ENCODE measurements at places on chromosomes 6 and 20.

DNA sequence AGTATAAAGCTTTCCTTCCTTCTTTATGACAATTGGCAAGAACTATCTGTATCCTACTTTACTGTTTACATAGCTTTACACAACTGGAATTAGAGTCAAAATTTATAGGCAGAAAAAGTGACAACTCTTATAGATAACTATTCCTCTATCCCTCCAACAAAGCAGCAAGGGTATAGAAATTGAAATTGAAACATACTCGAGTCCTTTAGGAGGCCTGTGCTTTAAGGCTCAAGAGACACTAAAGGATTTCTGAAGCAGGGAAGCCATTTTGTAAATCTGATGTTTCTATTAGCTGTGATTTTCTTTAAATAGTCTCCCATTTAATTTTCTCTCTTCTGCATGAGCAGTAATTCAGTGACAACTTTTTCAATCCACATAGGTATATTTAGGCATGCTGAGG is 567.6 kb upstream of the MAN1A1 start:
- DNase-seq, result no peak

DNA sequence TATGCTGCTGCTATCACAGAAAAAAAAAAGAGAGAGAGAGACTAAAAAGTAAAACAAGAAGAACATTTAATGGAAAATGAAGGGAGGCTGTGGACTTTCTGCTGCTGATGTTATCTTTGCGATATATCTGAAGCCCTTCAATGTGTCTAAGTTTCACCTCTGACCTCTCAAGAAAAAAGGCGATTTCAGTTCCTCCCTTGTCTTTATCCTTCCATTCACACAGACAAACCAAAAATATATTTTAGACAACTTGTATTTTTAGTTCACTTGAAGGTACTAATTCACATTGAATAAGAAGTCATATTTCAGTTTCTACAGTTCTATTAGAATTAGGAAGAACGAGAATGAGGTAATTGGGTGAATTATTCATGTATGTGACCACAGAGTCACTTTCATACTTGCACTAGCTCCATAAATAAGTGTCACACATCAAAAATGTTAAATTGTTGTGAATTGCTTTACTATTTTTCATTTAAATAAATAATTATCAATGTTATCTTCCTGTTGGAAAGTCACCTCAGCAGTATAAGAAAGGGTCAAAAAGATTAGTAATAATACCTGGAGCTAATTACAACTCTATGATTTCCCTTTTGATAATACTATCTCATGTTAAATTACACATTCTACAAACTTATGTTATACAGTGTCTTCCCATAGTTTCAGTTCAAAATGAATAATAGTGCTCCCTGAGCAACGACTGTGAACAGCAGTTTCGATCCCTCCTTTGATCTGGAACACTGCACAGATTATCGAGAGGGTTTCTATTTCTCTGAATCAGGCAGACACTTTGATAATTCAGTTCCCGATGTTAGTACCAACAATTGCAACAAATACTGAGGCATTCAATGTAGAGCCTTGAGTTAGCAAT is 85.2 kb upstream of the PLCB4 start:
- DNase-seq, result no peak

- DNase-seq, result no peak
These were observed 32.4 kb downstream of the FARS2 start for GRCh38 chr6:5293692-5294091.

DNA sequence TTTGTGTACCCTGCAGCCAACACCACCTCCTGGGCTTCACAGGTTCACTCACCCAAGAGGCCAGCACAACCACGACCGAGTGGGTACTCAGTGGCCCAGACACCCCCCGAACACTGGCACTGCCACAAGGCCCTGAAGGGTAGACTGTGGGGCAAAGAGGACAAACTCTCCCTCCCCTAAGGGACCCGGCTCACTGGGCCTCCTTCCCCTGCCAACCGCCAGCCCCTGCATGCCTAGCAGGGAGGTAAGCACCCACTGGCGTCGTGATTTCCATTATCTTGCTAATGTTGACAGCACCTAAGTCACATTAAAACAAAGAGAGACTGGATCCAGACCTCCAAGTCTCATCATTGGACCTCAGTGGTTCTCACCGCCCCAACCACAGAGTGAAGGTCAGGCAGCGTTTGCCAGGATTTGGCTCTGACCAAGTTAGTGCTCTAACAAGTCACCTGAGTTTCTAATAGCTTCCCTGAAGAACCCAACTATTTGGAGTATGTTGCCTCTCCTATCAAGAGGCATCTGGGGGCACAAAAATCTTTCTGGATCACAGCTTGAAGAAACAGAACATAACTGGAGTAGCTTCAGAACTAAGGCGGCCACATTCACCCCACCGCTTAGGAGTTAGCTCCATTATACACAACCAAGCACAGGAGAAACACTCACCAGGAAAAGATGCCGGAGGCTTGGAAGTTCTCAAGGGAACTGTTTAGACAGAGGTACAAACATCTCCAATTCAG is 14.0 kb upstream of the APMAP start:
- DNase-seq, result no peak

Measured in right lung (tissue), 10 donors.